Activated naive CD8-positive, alpha-beta T cell treated with anti-CD3 and anti-CD28 coated beads, Interleukin-2, amount 10 ng/mL, durations not matched to agents 7 days and 5 days (primary cell): ENCODE measurements at places on chromosomes 2 and 18.

DNA sequence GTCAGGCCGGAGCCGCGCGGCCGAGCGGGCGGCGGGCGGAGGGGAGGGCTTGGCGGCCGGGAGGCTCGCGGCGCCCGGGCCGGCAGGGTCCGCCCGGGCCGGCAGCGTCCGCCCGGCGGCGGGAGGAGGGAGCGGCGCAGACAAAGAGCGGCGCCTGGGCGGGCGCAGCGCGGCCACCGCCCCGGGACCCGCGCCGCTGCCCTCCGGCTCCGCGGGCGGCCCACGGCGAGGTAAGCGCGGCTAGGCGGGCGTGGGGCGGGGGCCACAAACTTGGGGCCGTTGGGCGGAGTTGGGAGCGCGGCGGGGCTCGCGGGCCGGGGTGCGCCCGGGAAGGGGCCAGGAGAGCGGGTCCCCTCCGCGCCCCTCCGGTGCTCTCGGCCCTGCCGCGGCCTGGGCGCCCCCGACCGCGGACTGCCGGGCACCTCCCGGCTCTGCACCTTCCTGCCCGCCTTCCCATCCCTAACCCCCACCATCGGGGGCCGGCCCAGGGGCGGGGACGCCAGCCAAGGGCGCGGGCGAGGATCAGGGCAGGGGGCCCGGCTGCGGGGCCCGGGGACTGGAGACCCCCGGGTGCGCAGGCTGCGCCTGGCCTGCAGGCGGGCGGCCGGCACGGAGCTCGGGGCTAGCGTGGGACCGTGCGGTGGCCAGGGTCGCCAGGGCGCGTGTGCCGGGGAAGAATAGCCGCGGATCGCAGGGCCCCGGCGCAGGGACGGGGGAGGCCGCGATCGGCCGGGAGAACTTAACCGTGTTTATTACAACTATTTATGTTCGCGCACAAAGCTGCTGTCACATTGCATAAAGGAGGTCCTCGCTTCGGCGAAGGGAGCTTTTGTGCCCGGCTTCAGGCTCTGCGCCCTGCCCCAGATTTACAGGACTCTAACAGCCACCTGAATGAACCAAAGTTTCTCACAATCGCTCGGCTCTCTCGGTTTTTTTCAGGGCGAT is at the start of gene NCK2:
NCK2 (plus strand) TSS at position 4 of the 945 bp plus-strand sequence. CDS start 110,152 bp downstream, outside the sequence.
- DNase-seq, result peak; percentile 64

DNA sequence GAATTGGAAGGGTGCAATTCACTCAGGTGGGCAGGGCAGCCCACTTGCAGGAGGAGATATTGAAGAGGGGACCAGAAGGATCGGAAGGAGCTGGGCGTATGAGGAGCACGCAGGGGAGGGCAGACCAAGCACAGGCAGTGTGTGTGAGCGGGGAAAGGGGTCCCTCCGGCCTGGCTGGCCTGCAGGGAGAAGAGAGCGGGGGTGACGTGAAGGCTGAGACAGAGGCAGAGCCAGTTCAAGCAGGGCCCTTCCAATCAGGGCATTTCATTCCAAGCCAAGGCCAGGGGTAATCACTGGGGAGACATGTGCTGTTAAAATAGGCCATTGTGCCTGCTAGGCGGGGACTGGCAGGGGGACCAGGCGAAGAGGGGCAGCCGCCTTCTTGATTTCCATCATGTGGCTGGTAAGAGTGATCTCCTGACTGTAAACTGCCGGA is 62.2 kb downstream of the ACKR3 start:
- DNase-seq, result no peak

DNA sequence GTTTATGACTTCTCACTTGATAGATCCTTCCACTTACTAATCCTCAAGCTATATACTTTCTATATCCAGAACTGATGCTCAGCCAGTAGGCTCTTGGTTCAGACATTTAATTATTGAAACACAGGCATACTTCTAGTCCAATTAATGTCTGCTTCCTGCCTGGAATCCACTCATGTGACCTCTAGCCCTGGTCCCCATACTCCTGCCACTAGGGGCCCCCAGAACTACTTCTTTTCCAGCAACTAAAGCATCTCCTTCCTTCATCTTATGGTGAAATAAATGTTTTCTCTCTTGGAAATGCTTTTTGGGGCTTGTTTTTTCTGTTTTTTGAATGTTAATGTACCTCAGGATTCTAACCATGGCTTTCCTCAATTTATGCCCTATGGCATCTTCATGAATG is 527.6 kb downstream of the SATB2 start:
- no peak for DNase-seq

- DNase-seq, result no peak
Observed at GRCh38 chr2:233942731-233943130, 25.6 kb downstream of the TRPM8 start.

DNA sequence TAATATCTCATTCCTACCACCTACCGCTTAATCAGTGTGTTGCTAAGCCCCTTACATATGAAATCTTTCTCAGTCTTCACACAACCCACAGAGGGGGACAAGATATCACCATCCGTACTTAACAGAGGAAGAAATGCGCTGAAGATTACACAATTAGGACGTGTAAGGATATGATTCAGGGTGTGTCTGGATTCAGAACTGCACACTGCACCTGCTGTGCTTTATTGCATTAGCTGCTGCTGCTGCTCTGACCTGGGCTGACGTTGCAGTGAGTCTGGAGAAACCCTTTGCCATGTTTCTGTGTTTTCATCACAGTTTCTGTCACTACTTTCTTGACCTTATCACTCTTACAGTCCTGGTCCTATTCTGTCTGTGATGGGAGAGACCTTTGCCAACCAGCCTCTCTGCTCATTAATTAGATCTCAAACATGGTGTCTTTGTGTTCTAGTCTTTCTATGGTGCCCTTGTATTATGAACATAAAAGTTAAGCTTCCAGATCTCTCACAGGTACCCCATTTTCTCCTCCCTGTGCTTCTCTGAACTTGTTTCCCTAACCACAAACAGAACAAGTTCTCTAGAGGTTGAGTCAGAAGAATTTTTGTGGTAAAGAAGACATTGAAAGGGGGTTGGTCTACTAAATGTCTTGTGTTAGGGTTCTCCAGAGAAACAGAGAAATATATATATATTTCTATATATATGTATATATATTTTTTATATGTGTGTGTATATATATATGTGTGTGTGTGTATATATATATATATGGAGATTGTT is 92.9 kb upstream of the CYP1B1 start:
- no peak for DNase-seq

DNA sequence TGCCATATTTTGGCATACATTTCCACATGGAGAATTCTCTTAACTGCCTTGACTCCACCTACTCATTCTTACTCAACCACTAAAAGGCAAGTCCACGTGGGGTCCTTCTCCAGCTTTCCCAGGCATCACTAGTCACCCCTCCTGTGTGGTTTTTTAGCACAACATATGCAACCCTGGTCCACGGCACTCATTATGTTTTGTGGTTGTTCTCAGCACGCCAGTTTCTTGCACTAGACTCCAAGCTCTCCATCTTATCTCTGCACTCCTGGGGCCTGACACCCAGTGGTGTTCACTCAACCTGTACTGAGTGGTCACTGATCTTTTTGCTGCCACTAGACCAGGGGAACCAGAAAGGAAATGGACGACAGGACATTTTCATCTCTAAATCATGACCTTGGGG is 18.0 kb downstream of the MARCHF4 start:
- DNase-seq, result no peak

DNA sequence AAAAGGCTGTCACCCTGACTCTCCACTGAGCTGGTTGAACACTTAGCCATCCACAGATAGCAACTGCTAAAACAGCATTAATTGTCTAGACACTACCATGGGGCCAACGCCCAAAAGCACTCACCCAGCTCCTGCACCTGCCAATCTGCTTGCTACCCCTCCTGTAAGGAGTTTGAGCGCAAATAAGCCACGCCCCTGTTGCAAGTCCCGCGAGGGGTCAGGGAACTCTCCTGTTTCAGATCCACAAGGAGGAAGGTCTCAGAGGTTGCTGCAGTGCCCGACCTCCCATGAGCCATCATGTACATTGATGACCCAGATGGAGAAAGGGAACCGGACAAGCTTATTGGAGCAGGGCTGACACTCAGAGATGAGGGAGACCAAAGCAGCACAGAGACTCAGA is 106.8 kb downstream of the ZNF516 start:
- DNase-seq, result no peak

- no peak for DNase-seq
Observed at GRCh38 chr18:62952807-62953206, 237.5 kb downstream of the PHLPP1 start.
